ENCODE measurements at places on chromosomes 12 and 14.

DNA sequence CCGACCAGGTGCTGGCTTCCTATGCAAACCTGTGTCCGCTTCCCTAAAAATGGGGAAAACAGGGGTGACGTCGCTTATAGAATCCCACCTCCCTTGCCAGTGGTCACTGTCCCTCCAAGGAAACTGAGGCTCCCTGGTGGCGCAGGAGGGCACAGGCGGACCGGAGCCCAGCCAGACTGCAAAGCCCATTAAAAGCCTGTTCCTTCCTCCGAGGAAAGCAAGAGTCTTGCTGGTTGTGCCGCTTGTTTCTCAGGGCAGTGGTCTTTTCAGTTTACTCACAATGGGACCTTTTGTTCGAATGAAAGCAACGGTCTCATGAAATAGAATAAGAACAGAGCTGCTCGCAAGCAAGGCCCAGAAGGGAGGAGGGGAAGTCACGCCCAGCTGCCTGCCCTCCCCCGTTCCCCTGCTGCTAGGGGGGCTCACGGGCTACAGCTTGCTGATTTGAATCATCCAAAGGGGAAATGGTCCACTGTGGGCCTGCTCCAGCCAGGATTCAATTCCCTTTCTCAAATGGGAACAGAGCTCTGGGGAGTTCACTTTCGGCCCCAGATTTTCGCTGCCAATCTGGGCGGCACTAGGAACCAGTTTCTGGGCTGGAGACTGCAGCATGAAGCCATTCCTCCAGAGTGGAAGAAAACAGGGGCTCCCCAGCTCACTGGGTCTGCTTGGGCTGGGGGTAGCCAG is 4.6 kb upstream of the SELPLG start:
- no peak for DNase-seq

GRCh38 chr14:75732888-75733287 is 71.8 kb downstream of the TTLL5 start:
- DNase-seq, result no peak

- DNase-seq, result no peak
Observed at GRCh38 chr12:2550561-2551411, 244.0 kb upstream of the FKBP4 start.

DNA sequence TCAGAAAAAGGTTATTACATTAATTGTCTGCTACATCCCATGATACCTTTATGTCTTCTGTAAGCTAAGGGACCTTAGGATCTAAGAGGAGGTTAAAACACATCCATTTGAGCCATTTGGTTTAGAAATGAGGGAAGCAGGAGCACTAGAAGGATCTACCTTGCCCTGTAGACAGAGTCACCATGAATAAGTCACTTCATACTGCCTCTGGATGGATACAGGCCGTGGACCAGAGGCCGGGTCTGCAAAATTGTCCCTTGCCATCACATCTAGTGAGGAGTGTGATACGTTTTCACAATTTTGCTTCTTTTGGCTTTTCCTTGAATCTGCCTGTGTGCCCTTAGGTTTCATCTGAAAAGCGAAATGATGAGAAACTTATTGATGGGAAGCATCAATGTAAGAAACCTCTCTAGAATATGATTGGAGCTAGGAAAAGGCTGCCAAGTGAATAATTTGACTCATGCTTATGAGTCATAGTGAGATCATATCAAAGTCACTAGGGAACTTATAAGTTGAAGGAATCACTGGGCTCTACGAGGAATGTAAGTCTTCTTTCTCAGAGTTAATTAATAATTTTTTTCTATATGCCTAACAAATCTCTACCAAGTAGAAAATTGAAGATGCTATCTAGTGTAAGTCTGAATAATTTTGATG is 10.8 kb downstream of the GLRX5 start:
- no peak for DNase-seq

GRCh38 chr12:16789204-16789790 is 183.3 kb upstream of the LMO3 start:
- no peak for DNase-seq

DNA sequence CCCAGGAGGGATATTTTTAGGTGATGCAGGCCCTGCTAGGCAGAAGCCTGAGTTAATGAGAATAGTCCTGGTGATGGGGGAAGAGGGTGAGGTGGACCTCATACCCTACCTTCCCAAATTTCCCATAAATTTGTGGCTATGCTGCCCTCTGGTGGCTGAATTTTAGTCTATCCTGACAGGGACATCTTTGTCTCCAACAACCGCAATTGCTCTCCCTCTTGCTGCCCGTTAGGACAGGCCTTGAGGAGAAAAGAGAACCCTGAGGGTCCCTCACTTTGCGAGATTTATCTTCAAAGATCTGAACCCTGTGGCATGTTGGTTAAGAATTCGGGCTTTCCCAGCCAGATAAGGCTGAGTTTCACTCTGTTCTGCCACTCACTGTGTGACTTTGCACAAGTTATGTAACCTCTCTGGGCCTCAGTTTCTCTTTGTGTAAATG is 9.8 kb upstream of the ZNF385A start:
- DNase-seq, result peak; percentile 36

DNA sequence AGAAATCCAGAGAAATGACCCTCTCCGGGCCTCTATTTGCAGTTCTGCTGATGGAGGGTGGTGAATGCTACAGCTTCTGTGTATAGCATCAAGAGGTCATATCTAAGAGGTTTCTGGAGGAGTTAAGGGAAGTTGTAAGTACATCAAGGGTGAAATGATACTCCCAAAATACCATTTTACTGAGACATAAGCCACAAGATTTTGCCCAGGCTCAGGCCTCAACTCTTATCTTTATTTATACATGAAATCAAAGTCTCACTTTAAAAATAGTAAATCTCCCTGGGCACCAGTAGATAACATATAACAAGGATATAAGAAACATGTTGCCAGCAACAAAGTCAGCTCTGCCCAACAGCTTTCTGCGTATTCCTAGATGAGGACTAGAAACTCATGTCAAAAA is 40.4 kb downstream of the NIN start:
- DNase-seq, result no peak

GRCh38 chr12:19402743-19403431 is 36.4 kb upstream of the AEBP2 start:
- no peak for DNase-seq

GRCh38 chr14:56324856-56325699 is 206.9 kb downstream of the PELI2 start:
- DNase-seq, result no peak

Measured in T-helper 9 cell (primary cell).